ENCODE measurements at places on chromosomes 16 and 17.

DNA sequence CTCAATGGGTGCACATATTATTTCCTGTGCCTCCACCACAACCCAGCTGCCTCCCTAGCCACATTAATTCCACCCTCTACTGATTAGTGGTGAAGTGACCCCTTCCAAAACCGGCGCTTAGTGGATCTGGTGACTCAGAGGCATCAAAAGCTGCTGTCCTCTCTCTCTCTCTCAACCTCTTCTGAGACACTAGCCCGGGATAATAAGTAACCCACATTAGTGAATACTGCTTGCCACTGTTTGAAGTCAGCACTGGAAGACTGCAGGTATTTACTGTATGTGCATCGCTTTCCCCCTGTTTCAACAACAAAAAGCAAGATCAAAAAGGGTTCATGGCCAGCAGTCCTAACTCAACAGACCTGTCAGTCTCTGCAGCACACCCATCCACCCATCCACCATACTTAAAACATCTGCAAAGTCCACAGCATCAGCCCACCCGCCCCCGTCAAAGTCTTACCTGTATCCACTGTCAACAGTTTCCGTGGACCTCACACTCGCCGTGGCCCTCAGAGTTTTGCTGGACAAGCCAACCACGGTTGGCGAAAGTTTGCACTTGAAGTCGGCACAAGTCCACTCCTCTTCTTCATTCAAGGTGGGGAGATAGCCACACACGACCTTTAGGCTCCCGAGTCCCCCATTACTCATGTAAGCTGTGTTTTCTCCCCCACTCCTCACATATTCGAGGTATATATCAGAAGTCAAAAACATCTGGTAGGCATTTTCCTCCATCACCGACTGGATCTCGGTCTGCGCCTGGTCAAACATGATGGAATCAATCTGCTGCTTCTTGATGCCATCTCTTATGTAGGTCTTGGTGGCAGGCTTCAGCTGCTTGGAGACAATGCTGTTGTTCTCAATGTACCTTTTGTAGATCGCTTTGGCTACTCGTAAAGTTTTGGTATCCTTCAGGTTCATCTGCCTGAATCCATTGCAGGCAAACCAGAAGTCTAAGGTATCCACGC, 3.8 kb downstream of the AXIN2 start:
- no peak overlapping the region for H3K27ac ChIP-seq
- peaks cover 29% of the 10 kb centered on the region for H3K4me1 ChIP-seq
- H3K36me3 ChIP-seq = peaks cover 13% of the 10 kb centered on the region
- H3K27me3 ChIP-seq = peaks cover 16% of the 10 kb centered on the region
- no peak overlapping the region for H3K4me3 ChIP-seq

GRCh38 chr16:78705694-78706093, 606.2 kb downstream of the WWOX start:
- H3K27ac ChIP-seq = no peak overlapping the region
- peaks cover 4% of the 10 kb centered on the region for H3K27me3 ChIP-seq
- no peak overlapping the region for H3K4me3 ChIP-seq
- DNase-seq = no peak

DNA sequence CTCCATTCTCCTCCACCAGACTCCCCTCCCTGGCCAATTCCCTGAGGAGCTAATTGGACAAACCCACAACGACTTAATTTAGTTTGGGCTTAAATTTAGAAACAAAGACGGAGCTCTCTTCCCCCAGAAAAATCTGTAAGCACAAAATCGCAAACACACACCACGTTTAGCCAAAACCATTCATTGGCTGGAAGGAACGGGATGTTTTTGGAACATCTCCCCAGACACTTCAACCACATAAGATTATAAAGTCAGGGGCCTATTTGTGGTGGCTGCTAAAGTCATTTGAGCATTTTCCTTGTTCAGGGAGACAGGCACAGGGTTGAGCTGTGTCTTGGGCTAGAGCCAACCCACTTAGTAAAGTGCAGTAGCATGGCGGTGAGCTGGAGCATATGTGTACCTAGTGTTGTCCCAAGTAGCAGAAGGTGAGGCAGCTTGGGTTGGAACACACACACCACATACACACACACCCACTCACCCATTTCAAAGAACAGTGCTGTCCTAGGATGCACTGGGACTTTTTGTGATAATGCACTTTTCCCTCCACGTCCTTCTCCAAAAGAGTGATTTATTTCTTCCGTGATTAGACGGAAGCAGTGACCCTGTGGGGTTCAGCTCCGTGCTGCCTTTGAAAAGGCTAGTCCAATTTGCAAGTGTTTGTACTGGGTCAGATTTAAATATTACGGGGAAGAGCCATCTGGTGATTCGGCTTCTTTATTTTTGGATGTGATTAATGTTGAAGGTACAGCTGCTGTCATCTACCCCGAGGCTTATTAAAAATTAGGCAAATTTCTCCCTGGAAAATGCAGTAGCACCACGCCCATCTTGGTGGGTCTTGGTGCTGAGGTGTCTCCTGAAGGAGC, 32.2 kb downstream of the ELAC2 start:
- H3K4me3 ChIP-seq = no peak overlapping the region
- peaks cover 4% of the 10 kb centered on the region for H3K4me1 ChIP-seq
- peaks cover 9% of the 10 kb centered on the region for H3K36me3 ChIP-seq
- no peak overlapping the region for H3K27ac ChIP-seq

DNA sequence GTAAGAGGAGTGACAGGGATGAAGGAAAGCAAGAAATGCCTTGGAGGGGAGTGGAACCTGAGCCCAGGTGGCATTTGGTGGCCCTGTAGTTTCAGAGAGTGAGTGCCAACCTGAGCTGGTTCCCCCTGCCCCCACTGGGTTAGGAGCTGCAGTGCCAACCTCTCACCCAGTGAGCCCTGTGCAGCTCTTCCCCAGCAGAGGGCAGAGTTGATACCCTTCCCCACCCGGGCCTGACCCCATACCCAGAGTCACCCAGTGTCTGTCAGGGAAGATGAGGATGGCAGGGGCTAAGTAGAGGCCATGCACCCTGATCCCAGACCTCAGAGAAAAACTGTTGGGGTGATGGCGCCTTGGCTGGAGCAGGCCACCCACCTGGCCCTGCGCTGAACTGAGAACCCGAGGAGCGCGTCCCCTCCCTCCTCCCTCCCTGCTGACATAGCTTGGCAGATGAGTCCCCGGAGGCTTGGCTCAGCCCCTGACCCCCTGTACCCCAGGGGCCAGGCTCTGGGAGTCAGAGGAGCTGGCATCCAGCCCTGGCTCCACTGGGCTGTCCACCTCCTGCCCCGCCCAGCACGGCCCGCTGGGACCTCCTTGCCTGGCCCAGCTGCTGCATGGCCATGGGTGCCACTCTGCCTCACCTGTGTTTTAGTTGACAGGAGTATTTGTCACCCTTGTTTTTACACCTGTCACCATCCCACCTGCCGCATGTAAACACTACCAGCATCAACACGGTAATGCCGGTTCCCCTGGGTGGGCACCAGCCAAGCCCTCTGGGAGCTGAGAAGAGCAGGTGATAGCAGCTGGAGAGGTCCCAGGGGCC, 113.9 kb downstream of the AMFR start:
- no peaks in the 10 kb centered on the region for H3K36me3 ChIP-seq
- peaks cover 1% of the 10 kb centered on the region for H3K4me1 ChIP-seq
- H3K27me3 ChIP-seq = peaks cover 10% of the 10 kb centered on the region

GRCh38 chr17:70374496-70374895, 205.2 kb downstream of the KCNJ2 start:
- no peaks in the 10 kb centered on the region for H3K27me3 ChIP-seq
- H3K27ac ChIP-seq = no peak overlapping the region
- H3K4me1 ChIP-seq = no peaks in the 10 kb centered on the region
- no peaks in the 10 kb centered on the region for H3K36me3 ChIP-seq
- DNase-seq = no peak

- H3K27me3 ChIP-seq = peaks cover 1% of the 10 kb centered on the region
- H3K4me3 ChIP-seq = no peak overlapping the region
- no peaks in the 10 kb centered on the region for H3K36me3 ChIP-seq
- no peak overlapping the region for H3K27ac ChIP-seq
- DNase-seq = no peak
These were observed 114.7 kb downstream of the C16orf78 start for GRCh38 chr16:49488336-49488735.

- no peak overlapping the region for H3K27ac ChIP-seq
- no peaks in the 10 kb centered on the region for H3K4me1 ChIP-seq
- H3K36me3 ChIP-seq = no peaks in the 10 kb centered on the region
- H3K27me3 ChIP-seq = no peaks in the 10 kb centered on the region
- H3K4me3 ChIP-seq = no peak overlapping the region
These were observed 52.9 kb downstream of the RMI2 start for GRCh38 chr16:11398136-11398535.

- no peak overlapping the region for H3K27ac ChIP-seq
- no peaks in the 10 kb centered on the region for H3K4me1 ChIP-seq
- peaks cover 10% of the 10 kb centered on the region for H3K27me3 ChIP-seq
- no peak overlapping the region for H3K4me3 ChIP-seq
- no peaks in the 10 kb centered on the region for H3K36me3 ChIP-seq
These were observed 54.1 kb upstream of the CREBBP start for GRCh38 chr16:3934491-3935181.

DNA sequence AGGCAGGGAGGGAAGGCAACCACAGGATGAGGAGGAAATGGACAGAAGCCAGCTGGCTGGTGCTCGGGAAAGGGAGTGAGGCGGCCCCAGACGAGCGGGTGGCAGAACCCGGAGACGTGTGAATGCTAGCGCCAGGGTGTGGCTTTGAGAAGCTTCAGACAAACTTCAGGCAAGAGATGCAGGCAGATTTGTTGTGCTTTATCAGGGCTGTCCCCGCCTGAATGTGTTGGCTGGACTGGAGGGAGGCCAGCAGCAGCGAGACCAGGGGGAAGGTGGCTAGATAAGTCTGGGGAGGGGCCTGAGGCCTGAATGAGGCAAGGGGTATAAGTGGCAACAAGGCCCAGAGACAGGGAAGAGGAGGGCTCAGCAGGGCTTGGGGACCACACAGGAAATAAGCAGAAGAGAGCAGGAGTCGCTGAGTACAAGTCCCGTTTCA, 22.0 kb downstream of the CAMKK1 start:
- no peaks in the 10 kb centered on the region for H3K27me3 ChIP-seq
- peak overlapping the region; percentile 42 for H3K4me3 ChIP-seq
- no peak for DNase-seq
- peak overlapping the region; percentile 82 for H3K27ac ChIP-seq

GRCh38 chr16:72936408-72936807, 111.5 kb downstream of the ZFHX3 start:
- H3K36me3 ChIP-seq = no peaks in the 10 kb centered on the region
- H3K27ac ChIP-seq = no peak overlapping the region

- no peak for DNase-seq
- H3K4me3 ChIP-seq = peak overlapping the region; percentile 85
- peaks cover 15% of the 10 kb centered on the region for H3K4me1 ChIP-seq
- H3K27me3 ChIP-seq = peaks cover 48% of the 10 kb centered on the region
- H3K27ac ChIP-seq = no peak overlapping the region
These were observed 712 bp upstream of the SPECC1 start for GRCh38 chr17:20008242-20009051.

GRCh38 chr16:89073346-89074071, 20.1 kb upstream of the ACSF3 start:
- H3K4me3 ChIP-seq = no peak overlapping the region
- H3K27me3 ChIP-seq = no peaks in the 10 kb centered on the region
- no peaks in the 10 kb centered on the region for H3K36me3 ChIP-seq
- H3K4me1 ChIP-seq = no peaks in the 10 kb centered on the region
- H3K27ac ChIP-seq = no peak overlapping the region
- DNase-seq = no peak

DNA sequence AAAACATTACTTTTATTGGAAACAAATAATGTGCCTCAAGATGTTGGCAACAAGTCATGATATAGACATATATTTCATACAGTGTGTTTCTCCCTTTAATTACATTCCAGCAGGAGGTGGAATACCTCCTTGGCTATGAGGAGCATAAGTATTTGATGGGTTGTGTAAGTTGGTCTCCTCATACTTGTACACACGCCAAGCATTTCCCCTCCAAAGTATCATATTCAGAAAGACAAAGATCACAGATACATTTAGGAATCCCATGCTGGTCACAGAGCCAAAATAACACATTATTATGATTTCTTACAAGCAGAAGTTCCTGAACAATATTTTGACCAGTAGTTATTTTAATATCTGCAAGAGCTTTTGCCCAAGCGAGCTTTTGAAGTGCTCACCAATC, 57.8 kb downstream of the WSB1 start:
- no peak for DNase-seq
- peaks cover 3% of the 10 kb centered on the region for H3K36me3 ChIP-seq
- H3K4me3 ChIP-seq = peak overlapping the region; percentile 78

DNA sequence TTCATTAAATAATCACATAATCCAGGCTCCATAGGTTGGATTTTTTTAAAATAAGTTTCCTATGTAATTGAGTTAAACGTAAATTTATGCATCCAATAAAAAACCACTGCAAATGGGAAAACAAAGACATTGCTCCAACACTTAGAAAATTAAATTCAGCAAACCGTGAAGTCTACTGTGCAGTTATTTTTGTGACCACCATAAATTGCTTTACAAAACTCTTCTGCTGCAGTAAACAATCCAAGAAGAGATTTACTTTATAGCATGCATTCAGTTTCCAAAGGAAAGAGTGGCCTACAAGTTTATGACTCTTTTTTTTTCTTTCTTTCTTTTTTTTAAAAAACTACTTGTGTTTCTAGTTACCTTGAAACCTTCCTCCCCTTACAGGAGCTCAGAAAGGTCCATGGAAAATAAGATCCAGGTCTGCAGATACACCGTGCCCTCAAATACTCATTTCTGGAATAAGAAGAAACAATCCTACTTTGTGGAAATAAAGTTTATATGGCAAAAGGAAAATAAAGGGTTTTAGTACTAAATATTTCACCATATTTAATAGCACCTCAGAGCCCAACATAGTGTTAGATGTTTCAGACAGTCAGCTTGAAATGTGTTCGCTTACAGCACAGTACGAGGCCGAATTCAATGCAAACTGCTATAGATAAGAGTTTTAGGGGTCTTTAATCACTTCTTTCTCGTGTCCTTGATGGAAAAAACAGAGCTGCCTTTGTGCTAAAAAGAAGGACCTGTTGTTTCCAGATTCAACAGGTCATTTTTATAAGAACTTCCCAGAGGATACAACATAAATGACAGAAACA, 3.2 kb downstream of the HS3ST3A1 start:
- H3K27ac ChIP-seq = no peak overlapping the region
- peaks cover 63% of the 10 kb centered on the region for H3K27me3 ChIP-seq
- peaks cover 11% of the 10 kb centered on the region for H3K4me1 ChIP-seq
- H3K4me3 ChIP-seq = no peak overlapping the region

GRCh38 chr17:30095507-30096244, 20.9 kb upstream of the NSRP1 start:
- DNase-seq = no peak
- H3K27ac ChIP-seq = no peak overlapping the region
- H3K27me3 ChIP-seq = peaks cover 36% of the 10 kb centered on the region
- H3K4me1 ChIP-seq = peaks cover 7% of the 10 kb centered on the region
- H3K36me3 ChIP-seq = no peaks in the 10 kb centered on the region

- peaks cover 21% of the 10 kb centered on the region for H3K4me1 ChIP-seq
- no peak overlapping the region for H3K4me3 ChIP-seq
- no peak overlapping the region for H3K27ac ChIP-seq
- peak; percentile 9 for DNase-seq
These were observed 68.1 kb downstream of the GSG1L start for GRCh38 chr16:27995378-27995777.

- H3K4me3 ChIP-seq = no peak overlapping the region
- no peak overlapping the region for H3K27ac ChIP-seq
- H3K36me3 ChIP-seq = peaks cover 24% of the 10 kb centered on the region
- no peak for DNase-seq
These were observed 40.8 kb downstream of the SPOP start for GRCh38 chr17:49637050-49637449.

GRCh38 chr17:82846061-82846691, 6.4 kb upstream of the ZNF750 start:
- no peaks in the 10 kb centered on the region for H3K27me3 ChIP-seq
- H3K4me3 ChIP-seq = no peak overlapping the region
- H3K36me3 ChIP-seq = peaks cover 11% of the 10 kb centered on the region
- no peak for DNase-seq
- no peak overlapping the region for H3K27ac ChIP-seq
